Aortic smooth muscle cell (primary cell): ENCODE measurements at places on chromosomes 11 and 22. TPM values are rescaled to one million over a fixed set of nuclear protein-coding genes. Genes with fewer than 3 reads are reported as not detected.

LDLRAD3 gene
- total RNA-seq = 4.5 and 10.0 TPM in 2 replicates

CNTF gene
- 0.92 and 1.9 TPM in 2 replicates for total RNA-seq

ANO9 gene
- not detected in 2 replicates for total RNA-seq

FAM111B gene
- total RNA-seq = 6.4 and 20.6 TPM in 2 replicates

SLC25A18 gene
- not detected in 2 replicates for total RNA-seq

SOX6 gene
- 0.40 and 0.50 TPM in 2 replicates for total RNA-seq

OR52I1 gene
- total RNA-seq = not detected in 2 replicates

BACE1 gene
- 28.9 and 41.5 TPM in 2 replicates for total RNA-seq

APLNR gene
- total RNA-seq = 0.19 and 0.66 TPM in 2 replicates

POTEH gene
- total RNA-seq = not detected in 2 replicates

APOA1 gene
- total RNA-seq = 0.66 and 0.87 TPM in 2 replicates

PDE3B gene
- 2.4 and 3.3 TPM in 2 replicates for total RNA-seq

FOLR3 gene
- 0.13 and 0.50 TPM in 2 replicates for total RNA-seq

ALG12 gene
- 15.2 and 18.9 TPM in 2 replicates for total RNA-seq

OR51I1 gene
- total RNA-seq = 0.06 TPM in 1 of 2 replicates, not detected in the other

OR51L1 gene
- not detected in 2 replicates for total RNA-seq

CBX6 gene
- total RNA-seq = 57.9 and 60.9 TPM in 2 replicates

OR4D10 gene
- total RNA-seq = not detected in 2 replicates

CYP2D6 gene
- 0.26 and 0.31 TPM in 2 replicates for total RNA-seq

PANX2 gene
- total RNA-seq = 0.79 and 1.1 TPM in 2 replicates

UVRAG gene
- 21.0 and 25.1 TPM in 2 replicates for total RNA-seq

VPS26B gene
- 38.2 and 38.3 TPM in 2 replicates for total RNA-seq

SCUBE2 gene
- 1.5 and 5.5 TPM in 2 replicates for total RNA-seq

DEUP1 gene
- total RNA-seq = not detected in 2 replicates

CLTCL1 gene
- total RNA-seq = 3.7 and 5.1 TPM in 2 replicates

PNPLA3 gene
- 1.1 and 2.4 TPM in 2 replicates for total RNA-seq

SYCE3 gene
- 0.79 TPM in 1 of 2 replicates, not detected in the other for total RNA-seq

APOBEC3G gene
- 10.4 and 11.0 TPM in 2 replicates for total RNA-seq

SYNGR1 gene
- total RNA-seq = 8.1 and 9.0 TPM in 2 replicates

C11orf21 gene
- total RNA-seq = not detected in 2 replicates

OR8G5 gene
- total RNA-seq = not detected in 2 replicates

ELMOD1 gene
- total RNA-seq = 0.13 and 0.19 TPM in 2 replicates

IGSF22 gene
- total RNA-seq = 0.26 TPM in 1 of 2 replicates, not detected in the other

TSPAN4 gene
- total RNA-seq = 185 and 221 TPM in 2 replicates

MIOX gene
- not detected in 2 replicates for total RNA-seq

MRGPRX1 gene
- not detected in 2 replicates for total RNA-seq

ME3 gene
- total RNA-seq = 57.3 and 64.6 TPM in 2 replicates

TIMP3 gene
- 23.5 and 45.7 TPM in 2 replicates for total RNA-seq

OR52K2 gene
- total RNA-seq = not detected in 2 replicates

NCR3LG1 gene
- 5.2 and 6.6 TPM in 2 replicates for total RNA-seq

PHETA2 gene
- total RNA-seq = 11.4 and 16.2 TPM in 2 replicates

TEAD1 gene
- total RNA-seq = 54.4 and 72.1 TPM in 2 replicates

CD3G gene
- total RNA-seq = not detected in 2 replicates

EFEMP2 gene
- total RNA-seq = 78.6 and 82.4 TPM in 2 replicates

TIGD3 gene
- total RNA-seq = 0.13 TPM in 1 of 2 replicates, not detected in the other

OR51B2 gene
- 0.12 TPM in 1 of 2 replicates, not detected in the other for total RNA-seq

SPDYC gene
- not detected in 2 replicates for total RNA-seq
